Activated CD4-positive, alpha-beta T cell treated with anti-CD3 and anti-CD28 coated beads, Interleukin-2, amount 50 U/mL, for 4 hours (primary cell): ENCODE measurements at places on chromosomes 3 and 15.

DNA sequence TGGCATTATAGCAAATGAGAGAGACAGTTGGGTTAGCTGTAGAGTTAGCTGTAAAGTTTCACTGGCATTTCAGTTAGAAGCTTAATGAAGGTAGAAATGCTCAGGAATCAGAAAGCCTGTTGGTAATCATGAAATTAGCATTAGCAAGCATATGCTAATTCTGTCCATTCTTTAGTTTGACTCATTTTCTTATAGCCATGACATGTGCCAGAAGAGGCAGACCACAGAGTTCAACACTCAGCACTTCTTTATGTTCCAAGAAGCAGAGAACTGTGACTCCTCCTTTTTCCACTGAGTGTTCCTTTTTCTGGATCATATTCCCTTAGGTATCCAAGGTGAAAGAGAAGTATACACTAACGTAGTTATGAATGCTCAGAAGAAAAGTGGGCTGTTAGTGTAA lies 276.2 kb upstream of the SGO1 start:
- no peak for DNase-seq

DNA sequence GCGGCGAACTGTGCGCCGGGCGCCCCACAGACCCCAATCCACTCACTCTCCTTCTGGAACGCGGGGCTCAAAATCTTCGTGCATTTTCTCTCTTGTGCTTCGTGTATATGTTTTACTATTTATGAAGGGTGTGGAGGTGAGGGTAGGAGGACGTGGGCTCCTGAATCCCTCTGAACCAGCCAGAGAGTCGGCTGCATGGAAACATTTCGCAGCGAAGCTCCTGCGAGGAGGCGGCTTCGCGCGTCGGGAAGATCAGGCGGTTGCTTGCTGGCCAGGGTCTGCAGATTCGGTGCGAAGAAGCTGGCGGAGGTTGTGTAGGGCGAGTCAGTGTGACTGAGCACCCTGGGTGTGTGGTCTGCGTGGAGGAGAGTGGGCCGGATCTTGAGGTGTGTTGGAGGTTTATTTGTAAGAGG lies 1.1 kb downstream of the CNTN4 start:
- no peak for DNase-seq

DNA sequence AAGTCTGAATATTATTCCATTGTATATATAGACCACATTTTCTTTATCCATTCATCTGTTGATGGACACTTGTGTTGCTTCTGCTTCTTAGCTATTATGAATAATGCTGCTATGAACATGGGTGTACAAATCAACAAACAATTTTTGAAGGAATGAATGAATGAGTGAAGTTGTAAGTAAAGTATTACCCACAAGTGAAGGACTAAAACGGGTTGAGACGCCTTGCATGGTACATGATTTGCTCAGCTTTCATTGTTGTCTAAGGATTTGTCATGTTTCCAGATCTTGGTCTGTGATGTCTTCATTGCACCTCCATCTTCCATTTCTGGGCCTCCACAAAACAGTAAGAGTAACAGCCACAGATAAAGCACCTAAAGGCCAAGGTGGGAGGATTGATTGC lies 20.5 kb downstream of the IFT122 start:
- no peak for DNase-seq

GRCh38 chr3:170322566-170323269 lies 34.8 kb upstream of the SKIL start:
- DNase-seq, result no peak

DNA sequence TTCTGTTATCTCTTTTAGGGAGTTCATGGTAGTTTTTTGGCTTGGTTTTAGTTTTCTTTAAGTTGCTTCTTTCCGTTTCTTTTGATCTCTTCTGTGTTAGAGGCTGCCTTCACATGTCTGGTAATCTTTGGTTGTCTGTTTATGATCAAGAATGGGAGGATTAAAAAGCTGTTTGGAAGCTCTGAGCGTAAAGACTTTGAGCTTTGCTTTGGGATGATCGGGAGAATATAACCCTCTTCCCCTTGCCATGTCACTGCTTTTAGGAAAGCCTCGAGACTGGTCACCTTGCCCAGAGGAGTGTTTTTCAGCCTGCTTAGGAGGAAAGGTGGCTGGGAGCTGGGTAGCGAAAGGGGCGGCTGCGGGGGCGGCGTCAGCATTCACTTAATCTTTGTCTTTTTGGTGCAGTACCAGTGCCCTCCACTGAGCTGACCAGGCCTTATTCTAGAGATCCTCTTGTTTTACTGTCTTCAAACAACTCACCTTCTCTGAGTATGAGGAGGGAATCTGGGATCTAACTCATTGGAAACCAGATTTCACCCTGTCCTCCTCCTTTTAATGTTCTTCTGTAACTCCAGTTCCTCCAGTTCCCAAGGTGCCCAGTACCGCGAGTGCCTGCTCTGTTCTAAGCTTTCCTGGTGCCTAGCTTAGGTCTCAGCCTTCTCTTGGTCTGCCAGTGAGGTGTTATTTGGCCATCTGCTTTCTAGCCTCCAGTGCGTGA lies 15.5 kb downstream of the TATDN2 start:
- peak; percentile 74 for DNase-seq

DNA sequence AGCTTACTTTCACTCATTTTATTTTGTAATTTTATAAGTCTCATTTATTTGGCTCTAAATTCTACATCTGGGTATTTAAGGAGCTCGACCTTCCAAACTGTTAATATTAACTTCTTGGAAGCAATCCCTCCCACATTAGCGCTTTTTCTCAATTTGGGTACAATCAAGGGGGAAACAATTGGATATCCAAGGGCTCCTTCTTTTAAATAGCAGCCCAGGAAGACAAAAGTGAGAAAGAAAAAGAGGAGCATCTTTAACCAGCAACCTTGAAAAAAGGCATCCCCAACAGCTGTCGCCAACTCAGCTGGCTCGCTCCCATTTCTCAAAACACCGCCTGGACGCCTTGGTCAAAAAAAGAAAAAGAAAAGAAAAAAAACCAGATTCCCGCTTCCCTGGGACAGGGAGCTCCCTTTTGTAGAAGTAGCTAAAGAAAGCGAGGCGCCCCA lies 873 bp downstream of the C3orf70 start:
- DNase-seq, result no peak

- no peak for DNase-seq
Observed at GRCh38 chr15:65900488-65900887, 31.2 kb downstream of the RAB11A start.
